ENCODE measurements at places on chromosomes 4 and X.

GRCh38 chr4:128355305-128355704, 67.7 kb upstream of the PGRMC2 start:
- no peak for DNase-seq

DNA sequence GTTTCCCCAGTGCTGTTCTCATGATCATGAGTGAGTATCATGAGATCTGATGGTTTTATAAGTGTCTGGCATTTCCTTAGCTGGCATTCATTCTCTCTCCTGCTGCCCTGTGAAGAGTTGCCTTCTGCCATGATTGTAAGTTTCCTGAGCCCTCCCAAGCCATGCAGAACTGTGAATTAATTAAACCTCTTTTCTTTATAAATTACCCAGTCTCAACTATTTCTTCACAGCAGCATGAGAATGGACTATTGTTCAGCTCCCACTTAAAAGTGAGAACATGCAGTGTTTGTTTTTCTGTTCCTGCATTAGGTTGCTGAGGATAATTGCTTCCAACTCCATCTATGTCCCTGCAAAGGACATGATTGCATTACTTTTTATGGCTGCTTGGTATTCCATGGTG, 311.7 kb upstream of the CTSO start:
- no peak for DNase-seq

DNA sequence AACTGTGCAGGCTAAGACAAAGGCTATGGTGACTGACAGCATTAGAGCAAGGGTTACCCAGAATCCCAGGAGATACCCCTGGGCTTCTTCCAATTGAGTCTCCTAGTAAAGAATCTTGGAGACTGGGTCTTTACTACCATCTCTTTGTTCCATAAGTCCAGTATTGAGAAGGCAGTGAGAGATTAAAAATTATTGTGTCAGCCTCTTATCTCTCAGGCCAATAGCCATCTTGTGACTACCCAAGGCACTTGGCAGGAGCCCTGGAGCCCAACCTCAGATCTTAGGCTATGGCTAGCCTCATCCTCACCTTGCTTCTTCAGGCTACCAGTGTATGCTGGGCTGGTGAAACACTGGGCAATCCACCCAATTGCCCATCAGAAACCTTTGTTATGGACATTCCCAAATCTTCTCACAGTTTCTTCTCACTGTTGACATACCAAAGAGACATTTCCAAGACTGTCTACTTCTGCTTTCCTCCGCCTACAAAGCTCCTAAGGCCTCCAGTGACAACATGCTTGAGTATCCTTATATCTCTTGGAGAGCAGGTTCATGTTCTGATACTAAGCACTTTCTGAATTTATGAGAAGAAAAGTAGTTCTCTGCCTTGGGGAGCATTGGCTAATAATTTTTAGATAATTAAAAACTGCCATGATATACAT, 76.3 kb upstream of the STIM2 start:
- no peak for DNase-seq

DNA sequence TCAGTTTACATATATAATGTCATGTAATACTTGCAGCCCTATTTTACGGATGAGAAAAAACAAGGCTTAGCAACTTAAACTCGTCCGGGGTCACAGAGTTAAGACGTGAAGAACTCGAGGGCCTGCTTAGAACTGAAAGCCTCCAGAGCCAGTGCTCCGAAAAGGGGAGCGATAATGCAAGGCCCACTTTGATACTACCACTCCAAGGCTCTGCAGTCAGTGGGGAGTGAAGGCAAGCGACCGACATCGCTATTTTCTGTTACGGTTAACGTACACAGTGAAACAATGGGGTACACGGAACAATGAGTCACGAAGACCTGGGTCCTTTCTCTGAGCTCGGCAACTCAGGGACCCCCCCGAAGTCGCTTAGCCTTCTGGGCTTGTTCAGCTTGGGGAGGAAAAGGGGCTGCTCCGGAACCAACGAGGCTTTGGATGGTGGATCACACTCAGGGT, 965 bp downstream of the PPA2 start:
- no peak for DNase-seq
